ENCODE measurements at places on chromosomes 1 and 21. TPM values are rescaled to one million over a fixed set of nuclear protein-coding genes. Genes with fewer than 3 reads are reported as not detected.

Gene PLA2G2A
- polyA plus RNA-seq: not detected

DNA sequence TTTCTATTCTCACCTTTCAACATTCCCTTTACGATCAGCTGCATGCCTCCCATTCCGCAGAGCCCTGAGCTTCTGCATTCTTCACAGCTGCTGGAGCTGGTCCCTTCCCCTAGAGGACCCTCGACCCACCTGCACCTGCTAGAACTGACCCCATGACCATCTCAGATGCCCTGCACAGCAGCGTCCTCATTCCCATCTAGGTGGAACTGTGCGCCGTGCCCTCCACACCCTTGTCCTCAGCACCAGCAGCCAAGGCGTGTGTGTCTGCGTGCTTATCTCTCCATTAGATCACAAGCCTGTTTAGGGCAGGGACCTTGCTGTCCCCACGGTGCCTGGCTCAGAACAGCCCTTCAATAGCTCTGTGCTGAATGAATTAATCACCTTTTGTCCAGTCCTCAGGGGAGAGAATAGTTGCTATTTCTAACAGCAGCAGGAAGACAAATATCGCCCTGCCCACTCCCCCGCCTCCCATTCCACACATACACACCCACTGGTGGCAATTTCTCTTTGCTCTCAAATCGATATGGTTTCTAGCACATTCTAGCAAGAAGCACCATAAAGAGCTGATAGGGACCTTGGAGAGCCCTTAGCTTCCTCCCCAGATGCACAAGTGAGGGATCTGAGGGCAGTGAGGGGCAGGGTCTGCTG, 61.7 kb downstream of the KCNN3 start:
- no peaks in the 10 kb centered on the region for H3K36me3 ChIP-seq
- peak; percentile 61 for DNase-seq
- H3K4me3 ChIP-seq: no peak overlapping the region
- H3K27me3 ChIP-seq: peaks cover 38% of the 10 kb centered on the region

DNA sequence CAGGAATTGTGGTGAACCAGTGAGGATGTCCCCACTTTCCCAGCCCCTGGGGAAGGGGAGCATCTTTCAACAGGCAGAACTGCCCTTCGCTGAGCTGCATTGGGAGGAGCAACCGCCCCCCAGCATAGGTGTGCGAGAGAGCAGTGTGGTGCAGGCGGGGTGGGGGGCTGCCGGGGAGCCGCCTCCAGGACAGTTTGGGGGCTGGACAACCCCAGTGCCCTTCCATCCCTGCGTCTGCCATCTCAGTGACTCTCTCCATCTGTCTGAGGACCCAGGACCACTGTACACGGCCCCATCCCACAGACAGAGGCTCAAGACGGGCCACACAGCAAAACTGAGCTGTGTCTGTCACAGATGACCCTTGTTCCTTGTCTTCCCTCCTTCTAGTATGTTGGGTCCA, 14.2 kb downstream of the PODN start:
- H3K4me1 ChIP-seq: no peaks in the 10 kb centered on the region
- DNase-seq: peak; percentile 17
- no peak overlapping the region for H3K27ac ChIP-seq
- H3K27me3 ChIP-seq: no peaks in the 10 kb centered on the region
- no peaks in the 10 kb centered on the region for H3K36me3 ChIP-seq
- no peak overlapping the region for H3K4me3 ChIP-seq

GRCh38 chr1:9031484-9032259, 5.4 kb upstream of the SLC2A7 start:
- H3K27me3 ChIP-seq: no peaks in the 10 kb centered on the region
- no peak overlapping the region for H3K4me3 ChIP-seq
- H3K4me1 ChIP-seq: no peaks in the 10 kb centered on the region
- no peak for DNase-seq

DNA sequence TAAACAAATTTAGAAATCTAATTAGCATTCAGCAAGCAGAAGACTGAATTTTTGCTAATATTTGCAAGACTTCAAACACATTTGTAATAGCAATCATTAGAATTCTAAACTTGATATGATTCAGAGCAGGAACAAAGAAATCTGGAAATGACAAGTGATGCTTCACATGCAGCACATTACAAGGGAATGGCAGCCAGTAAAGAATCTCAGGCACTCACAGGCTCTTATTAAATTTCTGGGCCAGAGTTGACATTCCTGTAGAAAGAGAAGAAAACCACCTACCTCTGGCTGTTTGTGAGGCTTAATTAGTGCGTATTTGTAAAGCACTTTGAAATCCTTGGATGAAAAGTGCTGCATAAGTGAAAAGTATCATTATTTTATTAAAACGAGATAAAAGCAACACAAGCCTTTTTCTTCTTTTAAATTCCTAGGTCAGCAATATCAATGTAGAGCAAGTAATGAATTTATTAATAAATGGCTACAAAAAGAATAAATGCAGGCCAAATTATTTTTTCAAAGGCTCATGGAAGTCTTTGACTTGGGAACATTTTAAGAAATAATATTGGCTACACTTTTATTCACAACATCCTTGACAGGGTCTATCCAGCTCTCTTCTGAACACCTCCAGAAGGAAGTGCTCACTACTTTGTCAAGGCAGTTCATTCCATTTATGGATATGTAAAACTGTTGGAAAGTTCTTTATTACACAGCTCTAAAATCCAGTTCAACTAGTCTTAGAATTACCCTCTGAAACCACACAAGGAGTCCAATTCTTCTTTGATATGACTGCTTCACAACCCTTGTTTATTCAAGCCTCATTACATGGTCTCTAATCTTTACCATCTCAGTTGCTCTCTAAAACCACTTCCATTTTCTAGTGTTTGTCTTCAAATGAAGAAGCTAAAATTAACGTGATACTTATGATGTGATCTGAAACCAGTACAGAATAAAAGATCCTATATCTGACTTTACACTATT, 32.1 kb upstream of the SCYL3 start:
- no peak for DNase-seq
- peaks cover 12% of the 10 kb centered on the region for H3K4me1 ChIP-seq
- H3K27me3 ChIP-seq: no peaks in the 10 kb centered on the region
- peaks cover 6% of the 10 kb centered on the region for H3K36me3 ChIP-seq
- no peak overlapping the region for H3K4me3 ChIP-seq

GRCh38 chr1:150162862-150163706, 13.4 kb downstream of the PLEKHO1 start:
- peaks cover 13% of the 10 kb centered on the region for H3K36me3 ChIP-seq
- DNase-seq: peak; percentile 71
- no peak overlapping the region for H3K4me3 ChIP-seq
- H3K27me3 ChIP-seq: no peaks in the 10 kb centered on the region

DNA sequence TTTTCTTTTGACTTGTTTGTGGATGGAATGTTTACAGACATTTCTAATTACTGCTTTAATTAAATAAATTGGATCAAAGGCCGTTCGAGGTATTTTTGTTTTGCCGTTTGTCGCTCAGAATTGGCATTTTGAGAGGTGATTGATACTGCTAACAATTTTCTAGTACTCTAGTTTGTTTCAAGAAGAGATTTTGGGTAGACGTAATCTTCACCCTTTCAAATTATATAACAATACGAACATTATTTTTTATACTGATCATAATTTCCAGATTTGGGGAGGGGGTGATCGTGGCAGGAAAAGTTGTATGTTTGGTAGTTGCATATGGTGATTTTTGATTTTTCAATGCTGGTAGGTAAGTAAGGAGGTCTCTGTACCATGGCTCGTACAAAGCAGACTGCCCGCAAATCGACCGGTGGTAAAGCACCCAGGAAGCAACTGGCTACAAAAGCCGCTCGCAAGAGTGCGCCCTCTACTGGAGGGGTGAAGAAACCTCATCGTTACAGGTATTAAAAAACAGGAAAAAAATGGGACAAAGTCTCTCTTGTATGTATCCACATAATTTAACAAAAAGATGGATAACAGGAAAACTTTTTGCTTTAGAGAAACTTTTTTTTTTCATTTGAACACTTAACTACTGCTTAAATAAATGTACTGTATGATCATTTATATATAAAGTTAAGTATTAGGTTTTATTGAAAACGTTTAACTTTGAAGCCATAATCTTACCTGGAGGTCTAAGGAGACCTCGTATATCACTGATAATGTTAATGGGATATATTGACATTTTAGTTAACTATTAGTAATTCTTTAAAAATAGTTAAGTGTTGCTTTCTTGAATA, 1.7 kb downstream of the H3-3A start:
- H3K27ac ChIP-seq: peak overlapping the region; percentile 96
- DNase-seq: no peak
- H3K36me3 ChIP-seq: peaks cover 40% of the 10 kb centered on the region
- H3K27me3 ChIP-seq: no peaks in the 10 kb centered on the region
- peaks cover 33% of the 10 kb centered on the region for H3K4me1 ChIP-seq
- H3K4me3 ChIP-seq: peak overlapping the region; percentile 85

GRCh38 chr1:15998929-15999328, 5.1 kb upstream of the SRARP start:
- no peaks in the 10 kb centered on the region for H3K36me3 ChIP-seq
- H3K4me3 ChIP-seq: no peak overlapping the region
- no peak for DNase-seq

DNA sequence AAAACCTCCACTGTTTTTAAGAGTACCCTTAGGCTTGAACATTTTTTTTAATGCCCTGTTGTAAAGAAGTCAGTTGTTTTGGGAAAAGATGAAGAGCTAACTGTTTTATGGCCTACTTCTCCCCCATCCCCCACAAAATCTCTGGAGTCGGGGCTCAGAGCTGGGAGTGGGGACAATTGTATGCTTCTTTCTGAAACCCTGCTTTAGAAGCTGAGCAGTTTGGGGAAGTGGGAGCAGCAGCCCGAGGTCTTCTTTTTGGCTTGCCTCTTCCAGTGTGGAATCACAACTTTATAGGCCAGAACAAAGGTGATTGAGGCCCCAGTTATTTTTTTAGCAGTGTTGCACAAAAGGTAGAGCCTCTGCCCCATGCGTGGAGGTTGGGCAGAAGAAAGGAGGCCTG, 25.2 kb downstream of the PPP2R5A start:
- H3K4me3 ChIP-seq: no peak overlapping the region
- H3K4me1 ChIP-seq: no peaks in the 10 kb centered on the region
- H3K27ac ChIP-seq: no peak overlapping the region
- H3K36me3 ChIP-seq: no peaks in the 10 kb centered on the region

DNA sequence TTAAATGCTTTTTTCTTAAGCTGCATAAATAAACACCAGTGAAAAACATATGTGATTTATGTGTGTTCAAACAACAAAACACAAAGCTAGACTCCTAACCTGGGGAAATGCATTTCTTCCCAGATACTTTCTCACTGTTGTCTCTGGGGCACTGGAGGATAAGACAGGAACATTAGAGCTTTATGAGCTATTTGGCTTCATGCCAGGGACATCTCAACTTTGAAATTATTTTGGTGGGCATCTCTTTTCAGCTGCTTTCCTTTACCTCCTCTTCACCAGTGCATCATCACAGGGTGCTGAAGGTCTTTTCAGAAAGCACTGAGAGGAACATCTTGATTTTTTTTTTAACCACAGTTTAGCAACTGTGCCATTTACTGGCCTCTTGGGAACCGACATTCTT, 212.9 kb downstream of the DNM3 start:
- no peaks in the 10 kb centered on the region for H3K4me1 ChIP-seq
- no peaks in the 10 kb centered on the region for H3K36me3 ChIP-seq
- H3K4me3 ChIP-seq: no peak overlapping the region
- peak; percentile 26 for DNase-seq

DNA sequence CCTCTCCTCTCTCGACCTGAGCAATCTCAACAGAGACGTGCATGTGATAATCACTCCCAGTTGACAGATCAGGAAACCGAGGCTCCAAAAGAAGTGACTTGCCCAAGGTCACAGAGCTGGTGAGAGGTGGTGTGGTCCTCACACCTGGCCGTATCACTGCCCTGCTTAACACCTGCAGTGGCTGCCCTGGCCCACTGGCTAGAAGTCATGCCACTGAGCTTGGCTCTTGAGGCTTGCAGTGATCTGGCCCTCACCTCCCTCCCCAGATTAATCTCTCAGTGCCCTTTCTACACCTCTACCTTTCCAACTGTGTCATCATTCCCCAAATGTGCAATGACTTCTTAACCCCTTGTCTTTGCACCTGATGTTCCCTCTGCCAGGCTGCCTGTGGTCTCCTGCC, 38.8 kb downstream of the CDCP2 start:
- no peak overlapping the region for H3K4me3 ChIP-seq
- H3K27ac ChIP-seq: no peak overlapping the region
- no peak for DNase-seq
- no peaks in the 10 kb centered on the region for H3K36me3 ChIP-seq

DNA sequence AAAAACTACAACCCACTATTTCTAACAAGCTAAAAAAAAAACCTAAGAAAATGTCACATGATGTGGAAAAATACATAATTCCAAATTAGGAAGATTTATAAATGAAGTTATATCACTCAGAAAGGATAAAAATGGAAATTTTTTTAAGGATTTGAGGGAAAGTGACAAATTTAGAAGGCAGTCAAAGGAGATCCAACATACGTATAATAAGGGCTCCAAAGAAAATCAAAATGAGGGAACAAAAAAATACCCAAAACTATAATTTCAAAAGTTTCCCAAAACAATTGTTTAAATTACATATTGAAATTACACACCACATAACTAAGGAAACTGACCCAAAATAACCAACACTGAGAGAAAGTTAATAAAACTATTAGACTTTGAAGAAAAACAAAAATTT, 381.1 kb upstream of the KAZN start:
- no peak overlapping the region for H3K4me3 ChIP-seq
- no peak for DNase-seq
- H3K27ac ChIP-seq: no peak overlapping the region
- no peaks in the 10 kb centered on the region for H3K4me1 ChIP-seq

Gene PLA2G2D
- polyA plus RNA-seq: not detected

Gene EXO1
- polyA plus RNA-seq: 4.6 TPM

- peak; percentile 41 for DNase-seq
- H3K27ac ChIP-seq: no peak overlapping the region
- no peaks in the 10 kb centered on the region for H3K27me3 ChIP-seq
- H3K4me3 ChIP-seq: no peak overlapping the region
Measured at GRCh38 chr1:8217011-8217711, 100.8 kb upstream of the SLC45A1 start.

- no peak overlapping the region for H3K4me3 ChIP-seq
- no peak overlapping the region for H3K27ac ChIP-seq
- H3K36me3 ChIP-seq: no peaks in the 10 kb centered on the region
- H3K4me1 ChIP-seq: peaks cover 27% of the 10 kb centered on the region
Measured at GRCh38 chr1:22259551-22260282, 116.8 kb upstream of the WNT4 start.

DNA sequence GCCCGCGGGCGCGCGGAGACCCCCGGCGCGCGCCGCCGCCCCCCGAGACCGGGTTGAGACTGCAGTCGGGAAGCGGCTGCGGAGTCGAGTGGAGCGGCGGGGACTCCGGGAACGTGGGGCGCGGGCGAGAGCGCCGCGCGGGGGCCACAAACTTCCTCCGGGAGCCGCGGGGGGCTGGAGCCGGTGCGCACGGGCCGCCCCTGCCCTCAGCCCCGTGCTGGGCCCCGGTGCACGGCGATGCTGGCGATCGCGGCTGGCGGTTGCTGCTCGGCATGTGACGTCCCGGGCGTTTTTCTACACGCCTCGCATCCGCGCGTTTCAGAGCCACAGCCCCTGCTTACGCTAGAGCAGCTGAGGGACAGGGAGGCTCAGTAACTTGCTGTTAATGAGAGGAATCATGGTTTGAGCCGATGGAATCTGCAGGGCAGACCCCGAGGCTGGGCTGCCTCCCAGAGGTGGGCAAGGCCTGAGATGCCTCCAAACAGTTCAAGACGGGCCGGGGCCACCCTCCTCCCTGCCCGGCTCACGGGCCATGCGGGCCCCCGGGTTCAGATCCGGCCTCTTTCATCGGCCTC, 520 bp downstream of the TMEM201 start:
- H3K4me1 ChIP-seq: peaks cover 26% of the 10 kb centered on the region
- peak overlapping the region; percentile 79 for H3K4me3 ChIP-seq
- no peak for DNase-seq
- peak overlapping the region; percentile 26 for H3K27ac ChIP-seq
- no peaks in the 10 kb centered on the region for H3K27me3 ChIP-seq
- no peaks in the 10 kb centered on the region for H3K36me3 ChIP-seq
